ENCODE measurements at places on chromosomes 1 and 21.

DNA sequence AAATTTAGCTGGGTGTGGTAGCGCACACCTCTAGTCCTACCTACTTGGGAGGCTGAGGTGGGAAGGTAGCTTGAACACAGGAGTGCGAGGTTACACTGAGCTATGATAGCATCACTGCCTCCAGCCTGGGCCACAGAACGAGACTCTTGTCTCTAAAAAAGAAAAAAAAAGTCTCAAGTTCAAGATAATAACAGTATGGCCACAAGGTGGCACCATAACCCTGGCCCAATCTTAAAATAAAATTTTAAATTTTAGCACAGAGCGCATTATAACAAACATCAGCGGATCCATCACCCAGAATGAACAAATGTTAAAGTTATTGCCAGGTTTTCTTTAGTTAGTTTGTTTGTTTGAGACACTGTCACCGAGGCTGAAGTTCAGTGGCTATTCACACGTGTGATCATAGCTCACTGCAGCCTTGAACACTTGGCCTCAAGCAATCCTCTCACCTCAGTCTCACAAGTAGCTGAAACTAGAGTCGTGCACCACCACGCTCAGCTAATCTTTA lies 2.9 kb upstream of the HTR6 start:
- no peak for DNase-seq

DNA sequence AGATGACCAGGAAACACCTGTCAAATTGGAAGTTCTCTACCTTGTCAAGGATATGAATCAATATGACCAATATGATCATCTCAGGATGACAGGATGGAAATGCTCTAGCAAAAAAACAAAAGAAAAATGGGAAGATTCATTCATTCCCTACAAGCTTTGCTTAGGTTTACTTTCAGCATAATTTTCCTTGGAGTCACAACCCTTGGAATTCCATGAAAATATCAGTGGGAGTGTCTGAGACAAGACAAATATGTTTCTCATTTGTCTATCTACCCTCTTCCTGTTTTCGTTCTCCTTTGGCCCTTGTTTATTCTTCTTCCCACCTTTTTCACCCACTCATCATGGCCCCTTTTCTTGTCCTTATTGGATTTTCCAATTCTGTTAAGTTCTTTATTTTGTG lies 50.6 kb downstream of the COLGALT2 start:
- no peak for DNase-seq

DNA sequence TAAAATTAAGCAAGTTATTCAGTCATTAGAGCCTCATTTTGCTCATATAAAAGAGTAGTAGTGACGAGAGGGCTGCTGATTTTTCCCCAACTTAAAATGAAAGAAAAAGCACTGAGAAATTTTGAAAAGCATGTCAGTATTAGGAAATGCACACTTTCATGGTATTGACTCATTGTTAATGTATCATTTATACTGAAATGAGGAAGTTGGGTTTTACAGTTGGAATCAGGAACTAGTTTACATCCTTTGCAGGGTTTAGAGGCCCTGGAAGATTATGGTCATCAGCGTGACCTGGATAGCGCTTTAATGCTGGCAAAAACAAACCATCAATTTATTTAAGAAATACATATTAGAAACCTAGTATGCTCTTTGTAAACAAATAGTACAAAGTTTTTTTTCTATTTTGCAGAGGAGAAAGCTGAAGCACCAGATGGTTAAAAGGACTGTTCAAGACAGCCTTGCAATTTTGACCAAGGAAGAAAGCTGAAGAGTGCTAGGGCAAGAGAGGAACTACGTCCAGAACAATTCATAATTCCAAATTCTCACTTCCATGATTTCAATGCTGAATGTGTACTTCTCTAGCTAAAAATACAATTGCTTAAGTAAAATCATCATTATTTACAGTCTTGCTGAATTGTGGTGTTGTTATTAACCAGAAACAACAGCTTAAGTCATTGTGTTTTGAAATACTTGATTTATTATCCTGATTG lies 94.8 kb upstream of the SGIP1 start:
- DNase-seq: no peak

- no peak for DNase-seq
These were observed 2.0 kb downstream of the MPZL1 start for GRCh38 chr1:167723707-167724323.

- peak; percentile 76 for DNase-seq
These were observed 170.6 kb upstream of the ARHGEF16 start for GRCh38 chr1:3283849-3284248.

- DNase-seq: no peak
These were observed 774.5 kb upstream of the NEGR1 start for GRCh38 chr1:73056826-73057225.

GRCh38 chr1:232521660-232522059 lies 108.3 kb downstream of the SIPA1L2 start:
- no peak for DNase-seq

GRCh38 chr1:52857443-52857842 lies 14.9 kb downstream of the ZYG11A start:
- no peak for DNase-seq

DNA sequence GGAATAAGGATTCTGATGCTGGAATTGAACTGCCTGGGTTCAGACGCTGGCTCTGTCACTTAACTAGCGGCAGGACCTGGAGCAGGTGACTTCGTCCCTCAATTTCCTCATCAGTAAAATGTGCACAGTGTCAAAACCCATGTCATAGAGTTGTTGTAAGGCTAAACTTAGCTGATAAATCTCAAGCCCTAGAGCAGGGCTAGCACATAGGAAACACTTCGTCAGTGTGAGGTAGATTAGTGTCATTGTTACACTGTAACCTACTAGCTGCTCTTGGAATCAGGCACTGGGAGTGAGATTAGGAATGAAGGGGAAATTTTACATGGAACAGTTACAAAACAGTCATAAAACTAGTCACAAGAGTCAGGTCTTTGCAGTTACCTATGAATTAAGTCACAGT lies 56.1 kb upstream of the ANGPTL1 start:
- no peak for DNase-seq

DNA sequence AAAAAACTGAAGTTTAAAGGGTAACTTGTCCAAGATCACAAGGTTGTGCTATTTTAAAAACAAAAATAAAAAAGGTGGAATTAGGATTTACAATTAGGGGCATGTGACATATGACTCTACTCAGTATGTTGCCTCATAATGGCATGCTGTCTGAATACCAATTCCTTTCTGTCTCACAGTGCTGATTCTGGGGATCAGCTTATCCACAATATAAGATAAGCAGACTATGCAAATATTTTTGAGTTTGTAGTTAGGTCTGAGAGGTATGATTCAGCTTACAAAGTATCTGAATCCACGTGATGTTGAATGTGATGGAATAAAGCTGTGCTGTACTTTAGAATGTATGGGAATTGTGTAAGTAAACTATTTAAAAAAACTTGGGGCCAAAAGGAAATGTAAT lies 216.6 kb downstream of the HHIPL2 start:
- no peak for DNase-seq

GRCh38 chr1:170967042-170967910 lies 31.9 kb downstream of the MROH9 start:
- no peak for DNase-seq

- no peak for DNase-seq
These were observed 50.4 kb downstream of the PGBD5 start for GRCh38 chr1:230375780-230376179.

GRCh38 chr1:153888533-153888932 lies 34.2 kb downstream of the GATAD2B start:
- no peak for DNase-seq

GRCh38 chr1:63868268-63868781 lies 94.5 kb downstream of the ROR1 start:
- DNase-seq: no peak

DNA sequence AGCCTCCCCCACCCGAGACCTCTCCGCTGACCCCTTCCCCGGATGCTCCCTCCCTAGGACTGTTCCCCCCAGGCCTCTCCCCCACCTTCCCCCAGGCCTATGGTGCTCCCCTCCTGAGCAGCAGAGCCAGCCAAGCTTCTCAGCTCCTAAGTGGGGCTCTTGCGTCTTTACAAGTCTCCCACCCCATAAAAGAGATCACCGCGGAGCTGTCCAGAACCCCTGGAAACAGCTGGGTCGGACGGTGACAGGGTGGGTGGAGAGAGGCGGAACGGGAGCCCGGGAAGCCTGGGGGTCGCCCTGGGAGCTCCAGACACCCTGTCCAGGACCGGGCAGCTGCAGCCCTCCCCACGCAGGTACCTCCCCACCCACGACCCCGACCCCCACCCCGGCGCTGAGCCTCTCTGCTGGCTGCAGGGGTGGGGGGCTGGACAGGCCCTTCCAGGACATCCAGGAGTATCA lies 61.2 kb downstream of the WNT9A start:
- DNase-seq: peak; percentile 66

- DNase-seq: no peak
These were observed 422.7 kb downstream of the MATN1 start for GRCh38 chr1:30300669-30301068.

- no peak for DNase-seq
These were observed 8.6 kb downstream of the ZRANB2 start for GRCh38 chr1:71072273-71072672.

- no peak for DNase-seq
These were observed 253.1 kb upstream of the DUSP10 start for GRCh38 chr1:221994939-221995338.

DNA sequence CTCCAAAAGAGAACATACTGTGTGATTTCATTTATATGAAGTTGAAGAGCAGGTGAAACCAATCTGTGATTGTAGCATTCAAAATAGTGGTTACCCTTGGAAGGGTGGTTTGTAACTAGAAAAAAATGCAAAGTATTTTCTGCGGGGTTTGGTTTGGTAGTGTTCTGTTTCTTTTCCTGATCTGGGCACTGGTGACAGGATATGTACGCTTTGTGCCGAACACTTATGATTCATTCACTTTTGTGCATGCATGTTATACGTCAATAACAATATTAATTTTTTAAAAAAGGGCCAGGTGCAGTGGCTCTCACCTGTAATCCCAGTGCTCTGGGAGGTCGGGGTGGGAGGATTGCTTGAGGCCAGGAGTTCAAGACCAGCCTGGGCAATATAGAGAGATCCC lies 63.8 kb downstream of the CD34 start:
- DNase-seq: no peak

GRCh38 chr1:92933459-92933858 lies 27.8 kb downstream of the DIPK1A start:
- DNase-seq: no peak

DNA sequence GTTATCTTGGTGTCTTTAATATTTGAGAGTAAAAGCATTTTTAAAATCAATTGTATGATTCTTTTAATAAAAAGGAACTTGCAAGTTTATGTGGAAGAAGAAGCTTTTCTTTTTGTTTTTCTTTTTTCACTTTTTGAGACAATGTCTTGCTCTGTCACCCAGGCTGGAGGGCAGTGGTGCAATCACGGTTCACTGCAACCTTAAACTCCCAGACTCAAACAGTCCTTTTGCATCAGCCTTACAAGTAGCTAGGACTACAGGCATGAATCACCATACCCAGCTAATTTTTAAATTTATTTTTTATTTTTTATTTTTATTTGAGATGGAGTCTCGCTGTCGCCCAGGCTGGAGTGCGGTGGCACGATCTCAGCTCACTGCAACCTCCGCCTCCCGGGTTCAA lies 34.1 kb downstream of the CMPK1 start:
- DNase-seq: no peak

DNA sequence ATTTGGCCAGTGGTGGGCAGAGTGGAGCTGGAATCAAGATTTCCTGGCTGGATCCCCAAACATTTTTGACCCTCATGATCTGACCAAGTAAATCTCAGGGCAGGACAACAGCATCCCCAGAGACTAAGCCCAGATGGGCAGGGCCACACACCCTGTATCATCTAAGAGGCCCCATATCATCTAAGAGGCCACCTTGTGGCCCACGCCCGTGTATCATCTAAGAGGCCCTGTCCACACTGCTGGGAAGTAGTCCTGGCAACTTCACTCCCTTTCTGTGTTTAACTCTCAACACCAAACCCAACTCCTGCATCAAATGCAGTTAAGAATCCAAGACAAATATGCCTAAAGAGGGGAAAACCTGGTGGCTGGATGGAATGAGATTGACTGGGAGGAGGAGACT lies 81.6 kb upstream of the SSX2IP start:
- no peak for DNase-seq

DNA sequence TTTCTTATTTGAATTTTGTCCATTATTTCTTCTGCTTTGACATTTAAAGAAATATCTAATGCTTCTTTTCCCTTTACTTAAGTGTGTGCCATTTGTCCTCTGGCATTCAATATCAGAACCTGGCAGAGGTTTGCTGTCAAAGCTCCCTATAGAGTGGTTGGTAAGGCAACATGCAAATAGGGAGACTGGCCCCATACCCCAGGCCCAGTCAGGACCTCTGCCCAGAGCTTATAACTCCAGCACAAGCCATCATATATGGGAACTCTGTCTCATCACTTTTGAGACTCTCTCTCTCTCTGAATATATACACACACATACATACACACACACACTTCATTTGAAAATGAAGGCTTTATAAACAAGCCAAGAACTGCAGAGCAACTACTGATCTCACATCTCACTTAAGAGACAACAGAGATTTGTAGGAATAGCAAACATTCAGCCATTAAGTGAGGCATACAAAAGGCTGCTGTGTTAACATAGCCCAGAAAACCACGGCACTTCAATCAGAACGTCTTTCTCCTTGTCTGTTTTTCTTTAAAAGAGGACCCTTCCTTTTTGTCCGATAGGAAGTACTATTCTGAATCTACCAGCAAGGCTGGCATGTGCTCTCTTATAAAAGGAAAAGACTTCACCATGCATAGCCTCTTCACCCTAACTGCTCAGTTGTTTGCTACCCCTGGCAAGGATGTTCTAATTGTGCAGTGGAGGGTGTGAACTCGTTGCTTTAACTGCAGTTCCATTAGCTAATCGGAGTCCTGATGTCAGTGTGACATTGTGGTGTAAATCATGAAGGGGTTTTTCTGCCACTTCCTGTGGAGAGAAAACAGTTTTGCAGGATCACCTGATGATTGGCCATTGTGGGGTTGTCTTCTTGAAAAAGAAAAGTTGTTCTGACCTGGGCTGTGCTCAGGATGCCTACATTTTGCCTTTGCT lies 101.7 kb downstream of the NR5A2 start:
- no peak for DNase-seq

DNA sequence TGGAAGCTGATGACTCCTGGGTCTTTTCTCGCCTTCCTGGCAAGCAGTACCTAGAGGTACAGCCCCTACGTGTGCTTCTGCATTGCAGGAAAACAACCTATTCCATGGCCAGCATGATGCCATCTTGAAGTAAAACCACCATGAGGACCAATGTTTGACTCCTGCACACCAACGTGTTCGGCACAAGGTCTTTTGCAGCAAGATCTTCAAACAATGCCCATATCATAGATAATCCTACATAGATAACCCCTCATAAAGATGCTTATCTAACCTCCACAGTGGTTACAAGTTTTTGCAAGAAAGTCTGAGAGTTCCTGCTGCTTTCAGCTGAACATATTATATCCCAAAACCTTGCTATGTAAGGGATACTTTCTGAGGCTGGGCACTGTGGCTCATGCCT lies 141.1 kb upstream of the MAP1LC3C start:
- no peak for DNase-seq

GRCh38 chr21:29581393-29581792 lies 282.7 kb downstream of the BACH1 start:
- no peak for DNase-seq

GRCh38 chr1:223313415-223313754 lies 50.6 kb downstream of the SUSD4 start:
- DNase-seq: no peak

GRCh38 chr21:44919913-44920693 lies 596 bp downstream of the ITGB2 start:
- DNase-seq: no peak

- no peak for DNase-seq
These were observed 593 bp upstream of the CD53 start for GRCh38 chr1:110872366-110872744.

Measured in sciatic nerve (tissue), 2 donors.